ENCODE measurements at places on chromosomes 13 and 19. TPM values are rescaled to one million over a fixed set of nuclear protein-coding genes. Genes with fewer than 3 reads are reported as not detected.

The S1PR5 gene
- 2.9 TPM for total RNA-seq

- no peak for DNase-seq
These were observed 98.8 kb downstream of the ING1 start for GRCh38 chr13:110812121-110812868.

- DNase-seq: no peak
These were observed 1519.2 kb downstream of the EFNB2 start for GRCh38 chr13:105016266-105016665.

DNA sequence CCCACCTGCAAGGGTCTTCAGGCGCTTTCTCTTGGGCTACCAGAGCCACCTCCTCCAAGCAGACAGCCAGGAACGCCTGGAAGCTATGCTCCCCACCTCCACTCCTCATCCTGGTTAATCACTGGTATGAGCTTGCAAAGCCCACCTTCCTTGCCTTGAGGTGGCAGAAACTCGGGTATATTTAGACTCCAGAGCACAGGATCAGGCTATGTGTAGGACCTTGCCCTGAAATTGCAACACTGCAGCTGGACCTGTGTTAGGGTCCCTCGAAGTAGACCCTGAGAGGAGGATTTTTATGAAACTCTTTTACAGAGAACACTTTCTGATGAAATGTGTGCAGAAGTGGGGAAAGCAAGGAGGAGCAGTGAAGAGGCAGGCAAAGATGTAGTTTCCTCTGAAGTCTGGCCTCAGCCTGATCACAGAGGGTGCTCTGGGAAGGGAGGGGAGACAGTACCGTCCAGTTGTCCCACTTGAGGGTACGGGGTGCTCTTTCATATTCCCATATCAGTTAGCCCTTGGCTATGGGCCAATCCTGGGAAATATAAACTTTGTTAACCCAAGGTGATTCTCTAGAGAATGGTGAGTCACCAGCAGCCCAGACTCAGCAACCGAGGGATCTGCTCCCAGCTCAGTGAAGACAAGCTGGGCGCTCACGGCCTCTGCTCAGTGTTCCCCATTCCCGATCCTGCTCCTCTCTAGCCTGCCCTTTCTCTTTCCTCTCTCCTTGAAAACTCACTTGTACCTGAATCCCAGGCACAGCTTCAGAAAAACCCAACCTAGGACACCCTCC, 157.9 kb downstream of the UQCRFS1 start:
- no peak for DNase-seq
